ENCODE measurements at places on chromosomes 7 and 10.

- no peak for DNase-seq
These were observed 201.8 kb downstream of the XPNPEP1 start for GRCh38 chr10:109721453-109722064.

DNA sequence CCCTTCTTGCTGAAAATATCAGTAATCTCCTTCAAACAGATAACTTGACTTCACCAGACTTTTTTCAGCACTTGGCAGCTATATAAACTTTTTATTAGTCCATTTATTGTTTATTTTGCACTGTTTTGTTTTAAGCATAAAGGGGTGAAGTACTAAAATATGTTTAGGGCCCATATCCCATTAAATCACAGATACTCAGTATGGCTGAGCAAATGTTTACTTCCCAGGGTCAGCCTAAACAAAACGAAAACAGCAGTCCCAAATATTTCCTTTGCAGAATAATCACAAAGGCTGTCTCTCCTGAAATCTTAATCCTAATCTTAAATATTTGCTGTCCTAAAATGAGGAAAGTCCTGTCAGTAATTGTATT lies 649.6 kb downstream of the TNS3 start:
- DNase-seq = no peak

DNA sequence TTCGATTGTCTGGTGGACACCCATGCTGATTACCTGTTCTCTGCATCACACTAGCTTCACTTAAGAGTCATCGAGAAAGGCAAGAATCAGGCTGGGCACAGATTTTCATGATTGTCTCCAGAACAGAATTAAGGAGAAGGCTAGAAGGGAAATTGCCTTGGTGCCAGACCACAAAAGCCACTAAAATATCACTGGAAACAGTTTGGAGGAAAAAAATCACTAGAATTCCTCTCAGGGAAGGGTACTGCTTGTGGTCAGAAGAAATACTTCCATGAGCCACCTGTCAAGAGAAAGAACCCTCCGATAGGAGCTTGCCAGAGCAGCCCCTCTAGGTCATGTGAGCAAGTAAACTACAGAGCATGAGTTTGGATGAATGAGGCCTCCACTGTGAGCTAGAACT lies 269.3 kb upstream of the TEX47 start:
- DNase-seq = no peak

GRCh38 chr10:30028738-30029030 lies 30.7 kb downstream of the JCAD start:
- no peak for DNase-seq

GRCh38 chr10:29386342-29386999 lies 97.6 kb downstream of the LYZL1 start:
- no peak for DNase-seq

GRCh38 chr10:34574353-34574934 lies 240.7 kb downstream of the PARD3 start:
- DNase-seq = no peak

DNA sequence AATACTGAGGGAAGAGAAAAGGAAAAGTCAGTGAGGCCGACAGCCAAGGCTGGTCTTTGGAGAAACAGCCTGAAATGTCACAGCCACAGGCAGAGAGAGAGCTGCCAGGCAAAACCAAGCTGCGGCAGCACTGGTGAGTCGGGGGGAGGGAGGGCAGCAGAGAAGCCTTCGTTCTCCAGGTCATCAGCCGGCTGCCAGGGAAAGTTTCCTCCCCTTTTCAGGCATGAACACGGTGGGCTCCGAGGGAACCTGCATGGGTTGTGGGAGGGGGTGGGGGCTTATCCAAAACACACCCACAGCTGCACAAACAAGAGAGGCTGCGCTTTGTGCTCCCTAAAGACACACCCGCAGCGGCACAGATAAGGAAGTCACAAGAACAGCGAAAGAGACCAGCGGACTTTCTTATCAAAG lies 62.3 kb upstream of the NKX6-2 start:
- DNase-seq = no peak

DNA sequence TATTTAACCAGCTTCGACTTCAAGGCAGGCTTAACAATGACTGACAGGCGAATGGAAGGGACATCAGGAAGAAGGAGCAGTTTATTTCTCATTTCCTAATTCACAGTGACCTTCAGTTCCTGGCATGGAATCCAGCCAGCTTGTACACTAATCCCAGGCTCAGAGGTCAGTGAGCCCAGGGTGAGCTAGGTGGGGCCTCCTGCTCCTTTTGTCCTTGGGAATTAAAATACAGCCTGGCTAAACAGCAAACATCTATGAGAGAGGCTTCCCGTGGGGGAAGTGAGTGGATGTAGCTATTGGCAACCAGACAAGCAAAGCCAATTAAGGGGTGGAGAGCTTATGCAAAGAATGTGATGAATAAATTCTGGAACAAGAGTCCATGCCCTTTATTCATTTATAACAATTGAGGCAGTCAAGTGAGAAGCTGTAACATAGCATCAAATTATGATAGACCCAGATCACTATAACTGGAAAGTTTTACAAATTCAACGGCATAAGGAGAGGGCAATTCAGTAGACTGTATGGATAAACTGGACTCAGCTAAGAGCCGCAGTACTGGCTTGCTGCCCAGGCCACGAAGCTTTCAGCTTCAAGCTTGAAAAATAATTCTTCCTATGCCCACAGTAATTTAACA lies 57.1 kb downstream of the STK17A start:
- DNase-seq = no peak

GRCh38 chr7:7476381-7476780 lies 59.3 kb downstream of the COL28A1 start:
- DNase-seq = no peak

- DNase-seq = no peak
These were observed 1.6 kb downstream of the SUV39H2 start for GRCh38 chr10:14880229-14880628.

DNA sequence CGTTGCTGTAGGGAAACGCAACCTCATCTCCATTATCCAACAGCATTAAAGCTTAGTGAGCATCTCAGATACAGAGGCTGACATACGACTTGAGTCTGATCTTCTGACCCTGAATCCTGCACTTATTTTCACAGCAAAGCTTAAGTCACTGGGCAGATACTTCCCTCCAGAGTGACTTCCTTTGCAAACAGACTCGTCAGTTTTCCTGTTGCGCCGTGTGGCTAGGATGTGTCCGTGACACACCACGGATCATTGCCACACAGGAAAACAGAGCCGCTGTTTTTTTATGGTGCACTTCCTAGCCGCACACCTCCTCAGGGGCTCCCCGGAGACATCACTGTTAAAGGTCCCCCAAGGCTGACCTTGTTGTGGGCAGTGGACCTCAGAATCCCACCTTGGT lies 94.9 kb upstream of the MKI67 start:
- no peak for DNase-seq

DNA sequence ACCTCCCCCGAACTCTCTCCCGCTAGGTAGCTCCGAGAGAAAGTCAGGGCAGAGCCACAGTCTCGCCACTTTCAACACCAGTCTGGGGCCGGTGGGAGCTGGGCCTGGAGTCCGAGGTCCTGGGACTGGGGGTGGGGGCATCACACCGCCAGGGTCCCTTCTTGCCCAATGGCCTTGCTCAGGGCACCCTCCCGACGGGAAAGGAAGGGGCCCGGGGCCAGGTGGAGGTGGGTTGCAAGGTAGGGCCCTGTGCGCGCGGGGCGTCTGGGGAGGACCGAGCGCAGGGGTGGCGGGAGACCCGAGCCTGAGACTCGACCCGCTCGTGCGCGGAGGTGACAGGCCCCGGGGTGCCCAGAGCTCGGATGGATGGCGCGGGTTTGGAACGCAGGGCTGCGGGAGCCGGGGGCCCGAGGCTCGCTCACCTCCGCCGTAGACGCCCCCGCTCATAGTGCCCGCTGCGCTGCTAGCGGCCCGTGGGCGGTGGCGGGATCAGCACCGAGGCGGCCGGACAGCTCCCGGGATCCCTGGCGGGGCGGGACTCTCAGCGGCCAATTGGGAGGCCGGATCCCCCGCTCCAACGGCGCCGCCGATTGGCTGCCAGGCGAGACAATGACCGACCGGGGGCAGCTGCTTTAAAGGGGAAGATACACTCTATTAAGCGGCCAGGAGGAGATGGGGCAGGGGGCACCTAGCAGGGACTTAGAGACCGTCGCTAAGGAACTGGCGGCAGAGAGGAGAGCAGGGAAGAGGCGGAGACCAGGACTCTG lies at the start of gene ACTL6B:
Gene ACTL6B (minus strand): TSS at position 541 of the 767 bp plus-strand sequence. CDS start 94 bp downstream, at position 447.
- DNase-seq = no peak

DNA sequence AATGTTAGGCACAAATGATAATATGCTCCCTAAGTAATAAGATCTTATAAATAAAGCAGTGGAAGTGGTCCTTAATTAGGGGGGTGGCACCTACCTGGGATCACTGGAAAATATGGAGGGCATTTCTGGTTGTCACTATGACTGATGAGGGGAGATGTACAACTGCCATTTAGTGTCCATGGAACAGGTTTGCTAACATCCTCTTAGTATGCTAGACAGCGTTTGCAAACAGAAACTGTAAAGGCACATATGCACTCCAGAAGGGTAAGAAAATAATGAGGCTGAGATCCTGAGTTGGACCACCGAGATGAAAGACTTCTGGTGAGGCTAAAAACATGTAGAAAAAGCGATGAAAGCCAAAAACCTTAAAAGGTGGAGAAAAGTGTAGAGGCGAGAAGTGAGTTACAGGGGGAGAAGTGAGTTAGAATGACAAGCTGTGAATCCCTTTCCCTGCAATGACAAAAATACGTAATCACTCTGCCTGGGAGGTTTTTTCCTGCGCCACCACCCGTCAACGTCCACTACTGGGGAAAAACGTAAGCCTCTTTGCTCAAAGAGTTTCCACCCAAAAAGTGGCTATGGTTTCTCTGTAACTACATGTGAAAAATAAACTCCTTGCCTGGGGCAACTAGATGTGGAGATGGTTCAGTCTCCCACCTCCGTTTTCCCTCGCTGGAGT lies 767 bp downstream of the KRIT1 start:
- peak; percentile 15 for DNase-seq

GRCh38 chr7:73329861-73330581 lies 2.1 kb downstream of the FKBP6 start:
- DNase-seq = no peak

DNA sequence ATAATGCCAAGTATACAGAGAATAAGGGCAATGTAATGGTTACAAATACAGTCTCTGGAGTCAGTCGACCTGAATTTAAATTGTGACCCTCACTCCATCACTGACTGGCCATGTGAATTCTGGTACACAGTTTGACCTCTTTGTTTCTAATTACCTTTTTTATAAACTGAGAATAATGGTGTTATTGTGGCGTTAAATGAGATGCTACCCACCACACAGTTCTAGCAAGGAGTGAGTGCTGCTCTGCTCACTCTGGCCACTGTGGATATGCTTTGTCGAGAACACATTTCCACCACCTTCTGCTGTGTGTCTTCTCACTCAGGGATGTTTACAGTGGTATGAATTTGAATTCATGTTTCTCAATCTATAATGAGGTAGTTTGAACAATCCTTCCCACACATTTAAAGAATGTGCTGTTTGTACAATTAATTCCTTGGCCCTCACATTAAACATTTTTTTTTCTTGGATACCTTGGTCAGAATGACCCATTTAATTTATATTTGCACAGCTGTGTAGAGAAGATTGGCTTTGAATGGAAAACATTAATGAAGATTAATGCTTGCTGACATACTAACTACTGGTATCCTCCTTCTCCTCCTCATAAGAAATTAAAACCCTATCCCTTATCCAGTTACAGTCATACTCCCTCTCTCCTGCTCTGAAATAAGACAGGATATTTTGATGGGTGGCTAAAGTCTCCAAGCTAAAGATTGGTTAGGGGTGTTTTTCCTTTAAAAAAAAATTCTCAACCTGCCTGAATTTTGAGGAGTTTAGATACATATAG lies 42.4 kb downstream of the PLCE1 start:
- DNase-seq = no peak

- DNase-seq = no peak
These were observed 56.5 kb downstream of the KIAA1549 start for GRCh38 chr7:138924501-138925225.

DNA sequence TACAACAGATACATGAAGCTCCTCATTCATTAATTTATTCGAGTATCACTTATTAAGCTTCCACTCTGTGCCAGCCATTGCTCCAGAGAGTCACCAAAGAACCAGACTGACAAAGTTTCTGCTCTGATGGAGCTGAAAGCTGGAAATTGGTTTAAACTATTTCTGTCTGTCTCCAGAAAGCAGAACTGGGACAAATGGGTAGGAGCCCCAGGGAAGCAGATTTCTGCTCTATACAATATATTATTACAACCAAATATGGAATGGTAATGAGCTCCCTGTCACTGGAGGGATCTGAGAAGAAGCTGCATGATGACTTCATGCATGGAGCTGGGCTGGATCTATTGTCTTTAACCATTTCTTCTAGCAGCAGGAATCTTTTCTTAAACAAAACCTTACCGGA lies 165.4 kb upstream of the ADO start:
- no peak for DNase-seq

GRCh38 chr7:113664867-113665266 lies 253.9 kb downstream of the PPP1R3A start:
- no peak for DNase-seq

Measured in T follicular helper cell (primary cell).